ENCODE measurements at places on chromosomes 6 and 20.

- DNase-seq: peak; percentile 44
Observed at GRCh38 chr20:58086763-58087561, 141.5 kb downstream of the ANKRD60 start.

DNA sequence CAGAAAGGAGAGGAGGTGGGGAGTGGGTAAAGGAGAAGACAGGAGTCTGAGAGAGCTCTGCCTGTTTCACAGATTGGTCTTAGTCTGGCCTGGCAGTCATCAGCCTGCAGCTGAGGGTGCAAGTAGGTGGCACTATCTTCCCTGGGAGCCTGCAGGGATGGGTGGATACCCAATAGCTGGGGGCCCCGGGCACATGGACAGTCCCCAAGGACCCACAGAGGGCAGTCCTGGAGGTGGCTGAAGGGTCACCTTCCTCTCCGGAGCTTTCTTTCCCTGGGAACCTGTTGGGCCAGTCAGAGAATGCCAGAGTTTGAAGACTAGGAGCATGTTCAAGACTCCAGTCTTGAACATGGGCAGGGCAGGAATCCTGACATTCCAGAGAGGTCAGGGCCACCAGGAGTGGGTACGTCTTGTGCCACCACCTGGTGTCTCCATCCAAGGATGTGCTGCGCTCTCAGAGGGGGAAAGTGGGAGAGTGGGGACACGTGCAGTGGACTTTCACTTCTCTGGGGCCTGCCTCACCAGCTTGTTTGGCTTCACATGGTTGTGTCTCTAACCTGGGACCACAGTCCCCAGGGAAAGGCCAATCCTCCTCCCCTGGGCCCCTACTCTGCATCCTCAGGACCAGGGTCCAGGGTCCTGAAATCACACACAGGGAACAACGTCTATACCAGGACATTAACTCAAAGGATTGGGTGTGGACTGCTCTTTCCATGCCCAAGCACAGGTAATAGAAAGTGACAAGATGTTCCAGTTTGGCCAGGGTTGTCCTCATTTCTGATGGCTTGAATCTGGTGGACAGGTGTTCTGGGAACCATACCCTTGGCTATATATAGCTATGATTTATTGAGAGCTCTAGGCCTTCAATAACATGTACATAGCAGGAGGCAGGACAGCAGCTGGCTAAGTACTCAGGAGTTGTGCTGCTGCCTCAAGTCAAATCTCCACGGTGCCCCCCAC is 18.0 kb downstream of the AARS2 start:
- DNase-seq: no peak

- DNase-seq: no peak
Observed at GRCh38 chr6:108260126-108260808, 573 bp downstream of the SNX3 start.

GRCh38 chr20:24978513-24978912 is 14.0 kb downstream of the APMAP start:
- peak; percentile 51 for DNase-seq

DNA sequence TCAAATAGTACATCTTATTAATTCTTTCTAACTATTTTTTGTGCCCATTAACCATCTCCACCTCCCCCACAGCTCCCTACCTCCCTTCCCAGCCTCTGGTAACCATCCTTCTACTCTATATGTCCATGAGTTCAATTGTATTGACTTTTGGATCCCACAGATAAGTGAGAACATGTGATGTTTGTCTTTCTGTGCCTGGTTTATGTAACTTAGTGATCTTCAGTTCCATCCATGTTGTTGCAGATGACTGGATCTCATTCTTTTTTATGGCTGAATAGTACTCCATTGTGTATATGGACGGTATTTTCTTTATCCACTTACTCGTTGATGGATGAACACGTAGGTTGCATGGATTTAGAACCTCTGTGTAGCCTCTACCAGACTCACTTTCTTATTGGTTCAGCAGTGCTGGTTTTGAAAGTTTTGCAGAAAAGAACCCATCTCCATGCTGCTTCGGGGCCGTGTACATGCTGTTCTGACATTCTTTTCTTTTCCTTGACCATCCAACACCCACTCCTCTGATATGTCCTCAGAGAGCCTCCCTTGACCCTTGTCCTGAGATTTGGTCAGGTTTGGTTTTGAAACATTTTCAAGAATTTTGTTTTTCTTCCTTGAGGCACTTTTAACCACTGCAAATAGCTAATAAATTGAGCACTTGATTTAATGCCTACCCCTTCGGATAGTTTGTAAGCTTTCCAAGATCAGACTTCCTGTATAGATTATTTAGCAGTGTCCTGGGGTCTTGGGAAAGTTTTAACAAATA is 231.2 kb upstream of the ZFP64 start:
- no peak for DNase-seq

- no peak for DNase-seq
Observed at GRCh38 chr6:118530942-118531341, 17.2 kb upstream of the PLN start.

DNA sequence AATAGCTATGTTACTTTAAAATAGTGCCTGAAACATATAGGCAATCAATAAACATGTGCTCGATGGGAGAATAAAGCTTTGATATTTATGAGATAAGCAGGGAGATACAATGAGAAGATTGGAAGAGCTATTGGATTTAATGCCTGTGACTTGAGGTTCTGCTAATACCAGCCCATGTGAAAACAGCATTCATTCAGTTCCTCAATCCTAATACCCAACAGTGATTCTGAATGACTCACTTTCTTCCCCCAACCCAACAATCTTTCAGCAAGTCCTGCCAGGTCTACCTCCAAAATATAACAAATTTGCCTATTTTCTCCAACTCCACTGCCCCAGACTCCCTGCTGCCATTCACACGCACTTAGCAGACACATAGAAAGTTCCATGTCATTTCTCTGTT is 26.6 kb upstream of the KLHL31 start:
- DNase-seq: no peak

GRCh38 chr6:88712243-88712936 is 251.0 kb downstream of the RNGTT start:
- no peak for DNase-seq

GRCh38 chr20:25140968-25141367 is 54.5 kb upstream of the ENTPD6 start:
- no peak for DNase-seq

- DNase-seq: no peak
Observed at GRCh38 chr20:19712721-19713260, 45.3 kb upstream of the RIN2 start.

DNA sequence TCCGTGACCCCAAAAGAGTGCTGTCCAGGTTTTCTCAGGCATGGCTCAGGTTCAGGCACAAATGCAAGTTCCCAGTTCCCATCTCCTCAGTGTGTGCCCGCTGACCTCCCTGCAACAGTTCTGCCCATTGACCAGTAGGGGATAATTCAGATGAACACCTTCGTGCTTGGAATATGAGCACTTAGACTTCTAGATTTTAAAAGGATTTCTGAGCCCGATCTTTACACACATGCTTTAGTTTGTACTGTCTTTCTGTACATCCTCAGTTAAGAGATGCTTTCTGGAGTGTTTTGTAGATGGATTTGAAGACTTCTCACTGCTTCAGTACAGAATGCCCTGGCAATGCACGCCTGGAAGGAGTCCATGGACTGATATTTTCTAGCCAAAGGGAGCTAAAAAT is 239.6 kb upstream of the PLCB4 start:
- no peak for DNase-seq

- DNase-seq: no peak
Observed at GRCh38 chr20:4516876-4517275, 204.8 kb upstream of the PRND start.

GRCh38 chr20:38152175-38152620 is 12.9 kb downstream of the TGM2 start:
- peak; percentile 76 for DNase-seq

DNA sequence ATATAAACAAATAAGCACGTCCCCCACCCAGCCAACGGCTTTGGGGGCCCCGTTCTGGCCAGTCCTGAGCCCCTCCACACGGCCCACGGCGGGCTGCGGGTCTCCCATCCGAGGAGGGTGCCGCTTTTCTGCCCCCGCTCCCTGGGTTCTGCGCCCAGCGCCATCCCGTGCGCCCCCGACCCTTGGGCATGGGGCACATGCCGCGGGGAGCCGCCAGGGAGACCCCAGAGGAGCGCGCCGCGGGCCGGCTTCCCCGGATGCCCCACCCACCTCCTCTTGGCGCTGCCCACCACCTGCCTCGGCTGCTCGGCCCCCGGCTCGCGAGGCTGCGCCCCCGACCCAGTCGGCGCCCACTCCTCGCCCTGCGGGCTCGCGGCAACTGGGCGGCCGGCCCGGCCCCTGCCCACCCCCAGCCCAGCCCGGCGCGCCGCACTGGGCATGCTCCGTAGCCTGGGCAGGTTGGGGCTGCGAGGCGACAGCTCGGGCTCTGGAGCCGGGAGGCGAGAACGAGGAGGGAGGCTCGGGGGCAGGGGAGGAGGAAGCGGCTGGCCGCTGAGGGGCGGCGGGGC is 570 bp upstream of the PLCB4 start:
- no peak for DNase-seq
